ENCODE measurements at places on chromosomes 6 and 20. TPM values are rescaled to one million over a fixed set of nuclear protein-coding genes. Genes with fewer than 3 reads are reported as not detected.

GRCh38 chr6:15948930-15949900 lies 179.7 kb upstream of the MYLIP start:
- no peak for DNase-seq

DNA sequence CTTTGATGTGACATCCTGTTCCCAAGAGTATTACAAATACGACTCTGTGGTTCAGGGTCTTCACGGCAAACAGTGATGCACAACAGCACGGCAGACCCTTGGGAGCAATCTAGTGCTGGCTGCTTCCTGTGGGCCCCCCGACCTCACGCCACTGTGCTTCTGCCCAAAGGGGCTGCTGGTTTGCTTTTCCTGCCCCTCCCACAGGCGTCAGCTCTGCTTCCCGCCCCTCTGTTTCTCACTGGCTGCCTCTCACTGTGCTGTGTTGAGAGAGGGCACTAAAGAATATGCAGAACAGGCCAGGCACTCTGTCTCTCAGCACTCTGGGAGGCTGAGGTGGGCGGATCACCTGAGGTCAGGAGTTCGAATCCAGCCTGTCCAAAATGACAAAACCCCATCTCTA lies 554.5 kb upstream of the AGPAT4 start:
- DNase-seq: no peak

The SLC4A11 gene
- 30.6 TPM for total RNA-seq

GRCh38 chr6:163992056-163992455 lies 577.5 kb downstream of the QKI start:
- no peak for DNase-seq

- no peak for DNase-seq
Observed at GRCh38 chr6:72689107-72689954, 67.5 kb downstream of the KCNQ5 start.

DNA sequence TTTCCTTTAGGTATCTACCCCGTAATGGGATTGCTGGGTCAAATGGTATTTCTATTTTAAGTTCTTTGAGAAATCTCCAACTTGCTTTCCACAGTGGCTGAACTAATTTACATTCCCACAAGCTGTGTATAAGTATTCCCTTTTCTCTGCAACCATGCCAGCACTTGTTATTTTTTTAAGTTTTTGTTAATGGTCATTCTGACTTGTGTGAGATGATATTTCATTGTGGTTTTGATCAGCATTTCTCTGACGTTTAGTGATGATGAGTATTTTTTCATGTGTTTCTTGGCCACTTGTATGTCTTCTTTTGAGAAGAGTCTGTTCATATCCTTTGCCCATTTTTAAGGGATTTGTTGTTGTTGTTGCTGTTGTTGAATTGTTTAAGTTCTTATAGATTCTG lies 871.1 kb downstream of the KIF16B start:
- no peak for DNase-seq

The ITPR3 gene
- total RNA-seq: 124 TPM

DNA sequence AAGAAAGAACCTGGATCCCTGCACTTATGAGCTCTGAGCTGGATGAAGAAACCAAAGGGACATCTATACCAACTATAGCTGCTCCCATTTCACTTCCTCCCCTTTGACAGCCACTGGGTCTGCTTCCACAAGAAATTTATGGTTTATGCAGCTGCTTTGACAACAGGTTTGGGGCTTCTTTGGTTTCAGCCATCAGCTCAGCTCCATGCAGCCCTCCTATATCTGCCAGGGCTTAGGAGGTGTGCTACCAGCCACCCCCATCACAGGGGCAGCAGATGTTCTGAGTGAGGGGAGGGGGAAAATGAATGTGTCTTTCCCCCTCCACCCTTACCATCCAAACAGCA lies 29.2 kb upstream of the PKHD1 start:
- no peak for DNase-seq

DNA sequence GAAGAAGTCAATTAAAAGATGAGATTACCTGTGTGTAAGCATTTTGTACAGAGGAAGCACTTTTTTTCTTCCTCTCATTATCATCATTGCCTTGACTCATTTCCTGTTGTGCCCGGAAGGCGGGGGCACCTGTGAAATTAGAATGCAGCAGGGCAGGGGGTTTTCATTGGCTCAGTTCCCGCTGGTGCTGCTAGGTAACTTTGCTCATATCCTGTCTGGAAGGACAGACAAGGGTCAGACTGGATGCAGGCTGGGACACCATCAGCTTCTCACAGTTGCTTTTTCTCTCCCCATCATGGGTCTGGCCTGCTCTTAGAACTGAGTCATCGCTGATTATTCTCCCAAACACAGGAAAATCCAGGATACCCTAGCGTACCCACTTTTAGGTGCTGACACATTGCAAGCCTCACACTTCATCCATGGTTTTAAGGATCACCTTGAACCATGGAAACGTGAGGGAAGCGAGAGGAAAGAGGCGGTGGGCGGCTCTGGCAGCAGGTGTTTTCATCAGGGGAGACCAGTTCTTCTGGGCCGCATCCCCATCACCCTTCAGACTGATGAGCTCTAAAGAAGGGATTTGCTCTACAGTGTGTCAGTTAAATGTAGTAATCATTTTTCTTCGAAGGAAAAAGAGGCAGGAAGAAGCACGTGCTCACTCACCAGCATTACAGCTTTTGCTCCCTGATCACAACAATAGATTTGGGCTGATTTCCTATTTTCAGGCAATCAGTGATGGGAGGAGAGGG lies 195.7 kb upstream of the SASH1 start:
- DNase-seq: no peak

- DNase-seq: no peak
Observed at GRCh38 chr20:46222521-46223007, 85.7 kb downstream of the CDH22 start.

DNA sequence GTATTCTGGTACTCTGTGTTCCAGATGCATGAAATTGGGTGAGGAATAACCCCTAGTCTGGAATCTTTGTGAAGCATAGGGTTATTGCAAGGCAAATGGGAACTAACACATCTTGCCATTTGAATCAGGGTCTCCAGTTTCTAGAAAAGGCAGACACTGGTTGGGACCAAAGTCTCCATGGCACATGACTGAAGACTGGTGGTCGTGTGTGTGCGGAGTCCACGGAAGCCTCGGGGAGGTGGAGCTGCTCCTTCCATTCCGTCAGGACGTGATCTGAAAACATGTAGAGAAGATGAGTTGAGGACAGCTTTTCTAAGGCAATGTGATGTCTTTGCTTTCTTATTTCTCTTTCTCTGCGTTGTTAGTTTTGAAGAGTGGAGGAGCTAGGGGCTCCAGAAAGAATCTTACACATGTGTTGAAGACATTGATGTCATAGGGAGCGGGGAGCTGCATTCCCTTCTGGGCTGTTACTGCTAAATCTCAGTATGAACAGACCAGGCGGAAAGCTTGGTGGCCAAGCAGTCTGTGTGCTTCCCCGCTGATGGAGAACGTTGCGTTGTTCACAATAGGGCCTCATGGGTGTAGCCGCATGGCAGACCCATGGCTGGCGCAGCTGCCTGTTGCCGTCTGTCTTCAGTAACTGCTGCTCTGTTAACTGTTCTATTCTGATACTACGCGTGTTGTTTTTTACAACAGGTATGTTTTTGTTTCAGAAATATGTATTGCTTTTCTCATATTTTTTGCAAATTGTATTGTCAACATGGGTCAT lies 4.8 kb upstream of the SLC17A9 start:
- no peak for DNase-seq

DNA sequence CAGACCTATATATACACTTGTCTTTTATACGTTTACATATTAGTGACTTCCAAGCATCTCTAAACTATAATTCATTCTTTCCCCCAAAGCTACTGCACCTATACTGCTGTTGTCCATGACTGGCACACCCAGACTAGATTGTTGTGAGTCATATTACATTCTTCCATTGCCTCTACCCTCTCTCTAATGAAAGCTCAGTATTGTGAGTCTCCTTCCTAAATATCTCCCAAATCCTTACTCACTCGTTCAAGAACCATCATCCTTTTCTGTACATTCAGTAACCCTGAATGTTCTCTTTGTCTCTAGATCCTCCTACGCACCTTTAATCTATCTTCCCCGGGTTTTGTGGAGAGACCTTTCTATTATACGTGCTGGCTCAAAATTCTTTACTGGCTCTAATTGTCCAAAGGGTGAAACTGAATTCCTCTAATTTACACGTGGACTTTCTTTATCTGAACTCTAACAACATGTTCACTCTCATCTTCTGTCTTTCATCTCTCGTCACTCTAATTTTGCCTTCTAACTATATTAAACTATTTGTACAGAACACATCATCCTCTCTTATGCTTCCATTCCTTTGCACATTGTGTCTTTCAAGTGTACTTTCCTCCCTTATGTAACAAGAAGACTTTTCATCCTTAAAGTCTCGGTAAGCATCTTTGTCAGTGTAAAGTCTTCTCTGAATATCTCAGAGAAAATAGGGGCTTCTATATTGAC lies 109.3 kb downstream of the IBTK start:
- DNase-seq: no peak

DNA sequence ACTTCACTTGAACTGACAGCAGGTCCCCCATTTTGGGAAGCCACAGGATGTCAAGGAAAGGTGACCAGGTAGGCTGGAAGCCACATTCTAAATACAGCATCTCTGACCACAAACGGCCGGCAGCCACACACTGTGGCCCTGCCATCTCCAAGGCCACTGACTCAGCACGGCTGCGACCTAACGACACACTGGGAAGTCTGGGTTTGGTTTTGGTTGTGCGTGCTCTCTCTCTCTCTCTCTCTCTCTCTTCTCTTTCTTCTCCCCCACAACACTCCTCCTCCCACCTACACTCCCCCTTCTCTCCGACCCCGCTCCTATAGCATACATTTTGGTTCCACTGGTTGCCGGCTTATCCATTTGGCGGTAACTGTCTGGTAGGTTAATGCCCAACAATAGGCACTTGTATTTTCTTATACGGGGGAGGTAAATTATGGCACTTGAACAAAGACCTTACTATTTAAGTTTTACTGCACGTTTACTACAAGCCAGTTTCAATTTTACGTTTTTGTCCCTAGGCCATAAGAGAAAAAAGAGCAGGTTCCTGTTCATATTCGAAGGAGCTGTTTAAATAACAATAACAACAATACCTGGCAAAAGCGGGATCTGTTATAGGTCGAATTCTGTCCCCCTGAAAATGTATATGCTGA lies 103.6 kb downstream of the GMDS start:
- no peak for DNase-seq

The RBPJL gene
- total RNA-seq: not detected

The LINC00237 gene
- total RNA-seq: not detected

DNA sequence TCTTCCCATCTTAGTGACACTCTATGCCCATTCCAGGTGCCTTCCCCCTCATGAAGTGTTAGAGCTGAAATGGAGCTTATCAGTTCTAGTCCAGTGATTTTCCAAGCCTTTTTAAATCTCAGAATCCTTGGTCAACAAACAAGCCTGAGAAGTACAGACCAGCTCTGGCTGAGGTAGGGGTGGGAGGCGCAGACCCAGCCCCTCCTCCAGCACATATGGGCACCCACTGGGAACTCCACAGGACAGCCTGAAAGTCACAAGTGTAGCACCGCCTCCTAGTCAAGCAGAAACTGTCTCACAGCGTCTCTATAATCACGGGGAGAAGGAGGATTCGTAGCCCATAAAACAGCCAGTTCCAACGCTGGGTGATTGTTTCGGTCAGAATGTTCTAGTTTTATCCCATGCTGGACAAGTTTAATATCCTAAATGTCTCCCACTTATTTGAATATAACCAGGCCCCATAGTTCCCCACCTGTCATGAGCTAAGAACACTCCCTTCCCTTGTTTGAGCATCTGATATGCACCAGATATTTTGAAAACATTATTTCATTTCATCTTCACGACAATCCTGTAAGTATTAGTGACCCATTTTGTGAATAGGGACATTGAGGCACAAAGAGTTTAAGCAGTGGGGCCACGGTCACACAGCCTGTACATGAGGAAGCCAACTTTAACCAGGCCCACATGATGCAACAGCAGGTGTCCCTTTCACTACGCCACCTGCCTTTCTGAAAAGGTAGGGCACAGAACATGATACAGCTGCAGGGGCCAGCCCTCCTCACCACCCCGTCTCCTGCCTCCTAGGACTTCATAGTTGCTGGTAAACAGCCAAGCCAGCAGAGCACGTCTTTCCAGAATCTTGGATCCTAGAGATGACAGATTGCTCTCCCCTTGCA lies 40.1 kb downstream of the TRAF3IP2 start:
- no peak for DNase-seq

DNA sequence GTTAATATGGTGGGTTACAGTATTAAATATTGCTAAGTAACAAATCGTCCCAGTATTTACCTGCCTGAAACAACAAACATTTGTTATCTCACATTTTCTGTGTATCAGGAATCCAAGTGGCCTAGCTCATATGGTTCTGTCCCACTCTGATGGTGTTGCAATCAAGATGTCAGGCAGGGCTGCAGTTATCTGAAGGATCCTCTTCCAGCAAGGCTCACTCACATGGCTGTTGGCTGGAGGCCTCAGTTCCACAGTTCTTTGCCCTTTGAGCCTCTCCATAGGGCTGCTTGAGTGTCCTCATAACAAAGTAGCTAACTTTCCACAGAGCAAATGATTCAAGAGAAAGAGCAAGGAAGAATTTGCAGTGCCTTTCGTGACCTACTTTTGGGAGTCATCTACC lies 17.7 kb downstream of the RAB22A start:
- DNase-seq: no peak

GRCh38 chr6:106117579-106117978 lies 31.4 kb downstream of the PRDM1 start:
- DNase-seq: no peak

- no peak for DNase-seq
Observed at GRCh38 chr6:69884231-69884630, 17.9 kb downstream of the COL19A1 start.

- no peak for DNase-seq
Observed at GRCh38 chr6:103783329-103783728, 1076.4 kb downstream of the HACE1 start.

The TTK gene
- total RNA-seq: 6.6 TPM

- DNase-seq: peak; percentile 76
Observed at GRCh38 chr6:3410385-3411360, 46.2 kb downstream of the SLC22A23 start.

The OR14J1 gene
- total RNA-seq: 0.10 TPM

Measured in endothelial cell (in vitro differentiated cells).